Mucosa of gallbladder (tissue), 1 donor: ENCODE measurements at places on chromosomes 16 and 17.

- DNase-seq: no peak
These were observed 9.0 kb upstream of the TBC1D3B start for GRCh38 chr17:36185416-36185815.

DNA sequence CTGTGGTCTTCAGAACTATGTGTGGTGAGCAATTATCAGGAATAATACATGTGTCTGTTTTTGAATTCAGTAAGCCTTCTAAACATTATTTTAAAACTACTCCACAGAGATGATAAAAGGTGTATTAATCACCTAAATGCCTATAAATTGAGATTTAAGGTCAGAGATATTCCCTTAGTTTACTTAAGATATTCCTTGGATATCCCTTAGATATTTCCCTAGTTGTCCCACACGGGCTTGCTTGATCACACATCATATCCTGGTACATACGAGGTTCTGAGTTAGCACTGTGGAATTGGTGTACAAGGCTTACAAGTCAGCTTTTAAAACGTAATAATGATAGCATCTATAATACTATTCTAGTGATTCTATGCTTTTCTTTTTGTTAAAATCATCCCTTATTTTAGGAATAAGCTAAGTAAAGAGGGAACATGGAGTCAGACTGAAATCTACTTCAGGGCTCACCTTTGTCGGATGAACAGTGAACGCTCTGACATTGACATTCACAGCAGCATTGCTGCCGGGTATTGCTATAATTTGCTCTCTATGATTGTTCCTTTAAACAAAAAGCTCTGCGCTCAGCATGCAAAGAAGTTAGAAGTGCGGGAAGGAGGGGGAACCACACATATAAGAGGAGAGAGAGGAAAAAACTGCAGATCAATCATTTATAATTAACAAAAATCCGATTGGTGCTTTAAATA is 136.5 kb downstream of the SKAP1 start:
- DNase-seq: no peak

DNA sequence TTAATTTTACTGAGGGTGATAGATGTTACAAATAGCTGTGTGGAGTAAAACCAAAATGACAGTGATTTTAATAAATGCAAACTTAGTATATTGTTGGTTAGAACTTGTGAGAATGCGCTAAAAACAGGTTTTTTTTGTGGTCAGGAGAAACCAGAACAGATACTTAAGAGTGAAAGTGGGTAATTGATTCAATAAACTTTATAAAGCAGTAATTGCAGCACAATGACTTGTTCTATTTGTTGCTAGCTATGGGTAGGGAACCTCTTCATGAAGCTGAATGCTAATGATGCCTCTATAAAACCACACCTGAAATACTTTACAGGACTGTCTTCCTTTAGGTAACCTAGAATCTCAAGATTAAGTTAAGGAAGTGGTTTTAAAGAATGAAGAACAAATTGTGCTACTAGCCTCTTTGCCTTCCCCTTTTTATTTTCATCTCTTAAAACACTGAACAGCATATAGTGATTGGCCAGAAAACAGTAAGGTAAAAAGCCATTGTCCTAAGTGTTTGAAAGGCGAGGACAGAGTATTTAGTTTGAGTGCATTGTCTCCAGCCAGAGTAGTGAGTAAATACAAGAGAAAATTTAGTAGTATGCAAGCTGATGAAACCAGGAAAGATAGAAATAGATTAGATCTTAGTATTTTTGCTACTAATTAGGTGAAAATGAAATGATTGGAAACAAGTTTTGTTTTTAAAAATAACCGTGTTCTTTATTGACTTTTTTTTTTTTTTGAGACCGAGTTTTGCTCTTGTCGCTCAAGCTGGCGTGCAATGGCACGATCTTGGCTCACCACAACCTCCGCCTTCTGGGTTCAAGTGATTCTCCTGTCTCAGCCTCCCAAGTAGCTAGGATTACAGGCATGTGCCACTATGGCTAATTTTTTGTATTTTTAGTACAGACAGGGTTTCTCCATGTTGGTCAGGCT is 6.0 kb downstream of the GGNBP2 start:
- DNase-seq: no peak

DNA sequence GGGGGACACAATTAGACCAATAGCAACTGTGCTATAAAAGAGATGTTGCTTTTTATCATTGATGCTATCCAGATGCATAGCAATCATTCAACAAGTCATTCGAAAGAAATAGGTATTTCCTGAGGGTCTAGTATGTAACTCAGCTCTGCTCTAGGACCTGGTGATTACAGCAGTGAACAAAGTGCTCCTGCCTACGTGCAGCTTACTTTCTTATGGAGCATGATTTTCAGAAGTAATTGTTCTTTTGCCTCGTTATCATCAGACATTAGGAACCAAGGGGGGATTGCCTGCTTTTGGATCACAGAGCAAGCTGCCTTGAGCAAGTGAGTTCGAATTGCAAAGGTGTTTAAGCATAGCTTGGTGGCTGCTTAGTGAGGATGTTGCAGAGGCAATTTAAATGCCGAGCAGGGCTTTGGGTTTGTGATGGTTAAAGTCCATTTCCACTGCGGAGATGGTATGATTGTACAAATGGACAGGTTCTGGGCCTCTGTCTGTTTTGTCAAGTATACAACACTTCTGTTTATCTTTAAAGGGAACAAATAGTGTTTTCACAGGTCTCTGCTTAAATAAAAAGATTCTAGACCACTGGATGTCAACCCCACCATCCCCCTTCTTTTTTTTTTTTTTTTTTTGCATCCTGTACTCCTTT is 41.5 kb downstream of the WWOX start:
- DNase-seq: no peak

DNA sequence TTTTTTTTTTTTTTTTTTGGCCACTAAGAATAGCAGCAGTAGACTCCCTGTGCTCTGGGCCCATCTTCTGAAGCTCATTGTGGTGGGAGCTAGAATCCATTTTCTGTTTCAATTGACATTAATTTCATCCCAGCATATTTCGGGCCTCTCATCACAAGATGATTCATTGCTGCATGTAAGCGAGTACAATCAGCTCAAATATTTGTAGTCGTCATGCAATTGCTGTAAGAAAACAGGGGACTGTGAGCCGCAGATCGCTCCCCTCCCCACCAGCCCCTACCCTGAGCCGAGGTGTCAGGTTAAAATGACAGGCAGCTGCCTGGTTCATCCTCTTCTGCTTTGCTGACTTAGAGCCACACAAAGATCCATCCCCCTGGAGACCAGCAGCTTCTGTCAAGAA is 358.8 kb upstream of the CDH5 start:
- no peak for DNase-seq

DNA sequence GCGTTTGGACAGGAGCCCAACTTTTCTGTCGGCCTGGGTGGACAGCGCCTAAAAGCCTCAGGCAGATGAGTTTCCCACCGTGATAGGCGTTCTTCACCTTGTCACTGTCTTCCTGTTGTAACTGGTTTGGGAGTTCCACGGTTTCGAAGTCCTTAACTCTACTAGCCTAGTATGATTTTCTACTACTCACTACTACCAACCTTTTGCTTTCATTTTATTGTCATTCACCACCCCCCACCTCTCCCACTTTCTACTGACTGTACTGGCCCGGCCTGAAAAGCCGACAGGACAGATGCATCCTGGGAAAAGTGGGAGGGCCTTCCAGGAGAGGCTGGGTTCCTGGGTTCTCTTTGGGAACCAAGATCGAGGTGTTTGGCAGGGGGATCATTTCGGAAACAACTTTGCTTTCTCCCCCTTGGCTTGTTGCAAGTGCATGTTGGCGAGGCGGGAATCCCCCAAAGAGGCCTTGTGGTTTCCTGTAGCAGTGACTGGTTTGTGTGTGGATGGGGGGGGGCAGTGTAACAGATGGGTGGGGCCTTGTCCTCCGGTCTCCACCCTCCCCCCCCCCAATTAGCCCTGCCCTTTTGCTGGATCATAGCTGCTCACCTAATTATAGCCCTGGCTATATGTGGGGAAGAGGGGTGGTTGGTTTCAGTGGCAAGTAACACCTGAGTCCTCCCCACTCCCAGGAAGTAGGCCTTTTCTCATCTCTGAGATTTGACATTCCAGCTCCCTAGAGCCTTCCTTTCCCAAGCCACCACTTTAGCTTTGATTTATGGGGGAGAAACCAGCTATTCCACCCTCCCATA is 1.4 kb downstream of the EIF5A start:
- peak; percentile 78 for DNase-seq

- no peak for DNase-seq
These were observed 20.5 kb downstream of the GRB7 start for GRCh38 chr17:39757931-39758873.

GRCh38 chr17:5299383-5299782 is 17.3 kb downstream of the RABEP1 start:
- DNase-seq: no peak

GRCh38 chr16:1708083-1708767 is 2.2 kb downstream of the MAPK8IP3 start:
- no peak for DNase-seq

DNA sequence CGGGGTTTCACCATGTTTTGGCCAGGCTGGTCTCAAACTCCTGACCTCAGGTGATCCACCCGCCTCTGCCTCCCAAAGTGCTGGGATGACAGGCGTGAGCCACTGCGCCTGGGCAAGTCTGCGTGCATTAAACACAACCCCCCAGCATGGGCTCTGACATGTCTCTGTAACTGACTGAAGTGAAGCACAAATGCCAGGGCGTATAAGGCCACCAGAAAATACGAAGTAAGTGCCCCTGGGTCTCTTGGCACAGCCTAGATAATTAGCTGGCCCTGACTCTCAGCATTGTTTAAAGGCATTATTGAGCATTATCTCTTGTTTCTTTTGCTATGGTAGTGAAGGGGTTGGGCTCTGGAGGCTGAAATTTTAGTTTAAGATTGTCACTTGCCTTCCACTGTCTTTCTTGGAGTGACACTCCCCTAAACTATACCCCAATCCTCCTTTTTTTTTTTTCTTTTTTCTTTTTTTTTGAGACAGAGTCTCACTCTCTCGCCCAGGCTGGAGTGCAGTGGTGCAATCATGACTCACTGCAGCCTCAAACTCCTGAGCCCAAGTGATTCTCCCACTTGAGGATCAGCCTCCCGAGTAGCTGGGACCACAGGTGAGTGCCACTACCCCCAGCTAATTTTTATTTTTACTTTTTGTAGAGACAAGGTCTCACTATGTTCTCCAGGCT is 8.2 kb upstream of the SEC14L1 start:
- DNase-seq: no peak

- no peak for DNase-seq
These were observed 37.8 kb downstream of the TNRC6C start for GRCh38 chr17:77996256-77996655.

- no peak for DNase-seq
These were observed 32.3 kb downstream of the GRB7 start for GRCh38 chr17:39769974-39770587.

- no peak for DNase-seq
These were observed 18.4 kb downstream of the LDHD start for GRCh38 chr16:75097941-75098901.

GRCh38 chr16:9965079-9965478 is 217.1 kb downstream of the GRIN2A start:
- no peak for DNase-seq

DNA sequence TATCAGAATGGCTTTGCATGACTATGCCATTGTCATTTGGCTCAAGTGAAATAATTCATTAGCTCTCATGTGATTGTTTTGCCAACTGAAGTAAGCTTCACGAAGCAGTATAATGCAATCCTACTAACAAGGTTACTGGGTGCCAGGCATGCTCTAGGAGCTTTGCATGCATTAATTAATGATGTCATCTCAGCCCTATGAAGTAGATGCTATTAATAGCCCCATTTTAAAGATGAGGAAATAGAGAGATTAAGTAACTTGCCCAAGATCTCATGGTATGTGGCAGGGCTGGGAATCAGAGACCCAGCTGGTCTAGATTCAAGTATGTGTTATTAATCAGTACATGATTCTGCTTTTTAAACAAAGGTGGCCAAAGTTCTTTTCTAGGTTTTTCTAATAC is 14.1 kb downstream of the KRT39 start:
- DNase-seq: no peak

DNA sequence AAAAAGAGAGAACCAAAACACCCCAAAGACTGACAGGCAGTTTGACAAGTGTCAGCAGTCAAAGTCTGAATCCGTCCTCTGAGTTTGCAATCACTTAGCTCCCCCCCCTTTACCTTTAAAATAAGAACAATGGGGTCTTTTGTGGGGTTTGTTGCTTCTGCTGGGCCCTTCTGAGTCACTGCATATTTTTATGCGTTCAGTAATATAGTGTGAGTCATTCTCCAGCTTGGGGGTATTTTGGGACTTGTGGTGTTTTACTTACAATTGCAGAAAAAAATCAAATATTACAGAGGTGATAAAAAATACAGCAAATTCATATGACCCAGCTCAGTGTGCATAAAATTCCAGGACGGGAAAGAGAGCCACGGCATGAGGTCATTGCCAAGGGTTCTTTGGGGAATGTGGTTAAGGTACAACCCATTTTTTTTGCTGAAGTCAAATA is 120.1 kb downstream of the CYLD start:
- no peak for DNase-seq

GRCh38 chr17:67574658-67575293 is 143.0 kb upstream of the NOL11 start:
- no peak for DNase-seq

- DNase-seq: no peak
These were observed 11.4 kb downstream of the SLC13A5 start for GRCh38 chr17:6701719-6702118.

- no peak for DNase-seq
These were observed 119.5 kb upstream of the CORO6 start for GRCh38 chr17:29742210-29742513.

GRCh38 chr16:89216315-89217137 is 977 bp upstream of the ZNF778 start:
- peak; percentile 85 for DNase-seq

DNA sequence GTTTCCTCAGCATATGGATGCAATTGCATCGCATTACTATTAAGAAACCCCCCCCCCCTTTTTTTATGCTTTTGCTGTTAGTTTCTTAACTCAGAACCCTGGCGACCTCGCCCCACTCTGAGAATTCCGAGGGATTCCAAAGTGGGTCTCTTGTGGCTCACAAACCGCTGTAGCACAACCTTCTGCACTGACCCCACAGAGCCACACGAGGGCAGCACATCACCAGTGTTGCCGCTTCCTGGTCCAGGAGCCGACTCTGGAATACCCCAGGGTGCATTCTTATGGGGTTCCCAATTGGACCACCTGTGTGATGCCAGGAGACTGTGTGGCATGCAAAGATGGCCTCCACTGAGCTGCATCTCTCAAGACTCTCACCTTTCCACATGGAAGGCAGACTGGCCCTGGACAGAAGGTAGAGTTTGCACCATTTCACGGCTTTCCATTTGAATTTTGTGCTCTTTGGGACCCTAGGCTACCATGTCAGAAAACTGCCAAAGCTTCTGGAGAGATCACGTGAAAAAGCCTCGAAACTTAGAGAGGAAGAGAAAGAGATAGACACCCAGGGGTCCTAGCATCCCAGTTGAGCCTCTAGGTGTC is 432.7 kb upstream of the ASIC2 start:
- DNase-seq: peak; percentile 20
